ENCODE measurements at places on chromosomes 1 and 21.

DNA sequence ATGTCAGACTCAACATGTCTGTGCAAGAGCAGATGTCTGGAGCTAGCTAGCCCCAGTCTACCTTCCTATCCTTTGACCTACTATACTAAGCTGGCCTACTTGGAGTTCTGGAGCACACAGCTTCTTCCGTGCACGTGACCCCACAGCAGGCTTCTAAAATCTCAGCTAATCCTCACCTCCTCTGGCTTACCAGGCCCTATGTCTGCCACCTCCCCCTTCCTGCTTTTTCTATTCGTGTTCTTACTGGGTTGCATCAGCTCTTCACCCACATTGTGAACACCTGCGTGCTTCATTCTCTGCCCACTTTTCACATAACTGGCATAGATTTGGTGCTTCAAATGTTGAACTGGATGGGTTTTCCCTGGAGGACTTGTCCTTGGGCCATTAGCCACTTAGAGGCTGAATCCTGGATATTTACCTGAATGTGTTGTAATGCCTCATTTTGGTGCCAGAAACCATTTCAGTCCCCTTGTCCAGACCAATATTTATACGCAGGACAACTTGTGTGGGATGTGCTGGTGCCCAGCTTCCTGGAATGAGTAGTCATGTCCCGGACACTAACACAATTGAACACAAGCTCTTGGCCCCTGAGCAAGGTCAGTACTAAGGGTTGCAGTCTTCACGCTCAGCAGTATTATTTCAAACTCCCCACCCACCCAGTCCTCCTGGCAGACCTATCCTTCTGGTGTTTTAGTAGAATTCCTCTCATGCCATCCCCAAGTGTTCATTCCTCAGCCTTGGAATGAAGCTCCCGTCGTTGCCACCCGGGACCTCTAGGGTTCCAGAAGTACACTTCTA is 24.0 kb downstream of the TENT5C start:
- H3K36me3 ChIP-seq, result no peaks in the 10 kb centered on the region
- H3K27me3 ChIP-seq, result no peaks in the 10 kb centered on the region
- H3K4me1 ChIP-seq, result no peaks in the 10 kb centered on the region
- H3K27ac ChIP-seq, result no peak overlapping the region

DNA sequence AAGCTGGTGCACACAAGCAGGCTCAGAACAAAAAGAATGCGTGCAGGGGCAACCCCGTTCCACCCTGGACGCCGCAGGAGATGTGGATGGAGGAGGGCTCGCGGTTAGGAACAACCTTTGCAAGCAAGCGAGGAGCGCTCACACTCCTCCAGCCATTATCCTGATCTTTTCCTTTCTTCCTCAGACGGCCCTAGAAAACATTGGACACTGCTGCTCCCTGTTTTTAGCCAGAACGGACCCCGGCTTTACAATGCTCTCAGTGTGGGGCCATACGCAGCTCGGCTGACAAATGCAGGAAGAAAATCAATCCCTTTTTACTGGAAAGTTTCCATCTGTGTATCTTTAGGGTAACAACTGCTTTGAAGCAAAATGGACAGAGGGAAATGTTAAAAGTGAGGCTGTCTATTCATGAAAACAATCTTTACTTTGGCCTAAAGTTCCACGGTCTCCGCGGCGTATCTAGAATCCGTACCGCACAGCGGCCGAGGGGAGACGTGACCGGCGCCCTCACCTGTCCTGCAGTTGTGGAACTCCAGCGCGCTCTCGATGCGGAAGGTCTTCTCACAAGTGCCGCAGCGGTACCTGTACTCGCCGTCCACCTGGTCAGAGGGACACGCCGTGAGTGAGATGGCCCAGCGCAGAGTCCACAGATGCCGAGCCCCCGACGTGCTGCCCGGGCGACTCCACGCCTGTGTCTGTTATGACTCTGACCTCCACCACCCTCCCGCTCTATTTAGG is 44.0 kb downstream of the PRDM15 start:
- no peak for DNase-seq
- no peak overlapping the region for H3K4me3 ChIP-seq
- no peaks in the 10 kb centered on the region for H3K4me1 ChIP-seq
- no peaks in the 10 kb centered on the region for H3K27me3 ChIP-seq
- no peak overlapping the region for H3K27ac ChIP-seq

DNA sequence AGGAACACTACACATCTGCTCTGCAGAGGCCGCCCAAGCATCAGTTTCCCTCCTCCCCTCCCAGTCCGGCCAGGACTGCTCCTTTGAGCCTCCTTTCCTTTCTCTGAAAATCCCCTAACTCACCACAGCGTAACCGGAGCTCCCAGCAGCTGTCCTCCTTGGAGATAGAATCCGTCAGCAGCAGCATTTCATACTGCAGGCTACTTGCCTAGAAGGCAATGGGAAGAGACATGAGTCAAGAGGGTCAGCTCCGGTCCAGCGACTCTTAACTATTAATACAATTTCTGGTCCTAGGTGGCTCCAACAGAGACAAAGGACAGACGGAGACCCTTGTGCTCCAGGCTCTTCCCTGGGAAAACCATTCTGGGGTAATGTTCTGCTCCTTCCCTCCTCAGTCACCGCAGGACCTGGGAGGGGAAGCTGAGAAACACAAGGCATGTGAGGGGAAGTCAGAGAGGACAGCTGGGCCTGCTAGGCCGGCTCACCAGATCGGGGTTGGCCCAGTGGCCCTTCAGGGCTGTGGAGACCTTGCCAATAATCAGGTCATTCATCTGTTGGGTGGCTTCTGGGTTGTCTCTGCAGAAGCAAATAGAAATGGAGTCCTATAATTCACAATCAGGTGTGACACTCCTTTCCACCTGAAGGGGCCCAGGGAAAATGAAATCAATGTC is 99.7 kb downstream of the UBR4 start:
- H3K36me3 ChIP-seq, result peaks cover 61% of the 10 kb centered on the region
- no peak overlapping the region for H3K4me3 ChIP-seq
- no peaks in the 10 kb centered on the region for H3K4me1 ChIP-seq
- DNase-seq, result no peak
- H3K27ac ChIP-seq, result no peak overlapping the region

DNA sequence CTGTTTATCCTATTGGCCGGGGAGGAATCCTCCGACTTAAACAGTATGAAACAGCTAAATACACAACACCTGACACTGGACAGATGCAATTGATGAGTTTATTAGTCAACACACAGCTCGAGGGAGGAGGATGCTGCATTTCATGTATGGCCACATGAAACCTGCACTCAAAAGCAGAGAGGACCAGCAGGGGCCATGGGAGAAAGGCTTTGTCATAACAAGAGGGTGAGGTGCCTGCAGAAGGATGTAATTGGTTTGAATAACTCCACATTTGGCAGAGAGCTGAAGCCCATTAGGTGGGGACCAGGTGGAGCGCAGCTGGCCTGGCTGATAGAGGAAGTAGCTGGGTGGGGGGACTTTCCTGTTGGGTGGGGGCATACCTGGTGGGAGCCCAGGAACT is 599.1 kb downstream of the PTPRU start:
- DNase-seq, result no peak
- no peak overlapping the region for H3K27ac ChIP-seq
- H3K36me3 ChIP-seq, result no peaks in the 10 kb centered on the region

- no peaks in the 10 kb centered on the region for H3K36me3 ChIP-seq
- H3K4me3 ChIP-seq, result no peak overlapping the region
- no peaks in the 10 kb centered on the region for H3K27me3 ChIP-seq
- DNase-seq, result no peak
- H3K4me1 ChIP-seq, result no peaks in the 10 kb centered on the region
These were observed 1226.1 kb downstream of the NCAM2 start for GRCh38 chr21:22224261-22224660.

- no peak overlapping the region for H3K4me3 ChIP-seq
- DNase-seq, result no peak
- no peaks in the 10 kb centered on the region for H3K27me3 ChIP-seq
- no peaks in the 10 kb centered on the region for H3K36me3 ChIP-seq
These were observed 25.6 kb upstream of the FAM89A start for GRCh38 chr1:231065510-231066241.
